Lung (tissue), 17 donors: ENCODE measurements at places on chromosomes 7 and 10. TPM values are rescaled to one million over a fixed set of nuclear protein-coding genes. Genes with fewer than 3 reads are reported as not detected.
A peak's percentile ranks its signal among the peaks of the same experiment; 100 is the strongest.

DNA sequence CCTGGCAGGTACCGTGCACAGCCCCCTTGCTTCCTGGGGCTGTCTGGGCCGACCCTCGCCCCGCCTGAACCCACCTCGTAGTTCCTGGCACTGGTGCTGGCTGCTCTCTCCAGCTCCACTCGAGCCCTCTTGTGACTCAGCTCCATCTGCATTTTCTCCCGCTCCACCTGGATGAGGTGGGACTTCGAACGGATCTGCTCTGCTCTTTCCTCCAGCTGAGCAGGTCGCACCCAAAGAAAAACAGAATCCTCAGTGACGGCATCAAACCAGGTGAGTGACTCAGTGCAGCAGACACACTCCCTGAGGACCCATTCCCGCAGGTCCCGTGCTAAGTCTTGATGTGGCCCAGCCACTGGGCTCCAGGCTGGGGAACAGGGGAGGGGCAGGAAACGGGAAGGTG lies 7.4 kb downstream of the MAD1L1 start:
- no peak for DNase-seq
- H3K4me1 ChIP-seq: no peaks in the 10 kb centered on the region
- no peaks in the 10 kb centered on the region for H3K36me3 ChIP-seq
- peak overlapping the region; percentile 75 for H3K27ac ChIP-seq
- no peaks in the 10 kb centered on the region for H3K27me3 ChIP-seq
- no peak overlapping the region for H3K4me3 ChIP-seq

- H3K36me3 ChIP-seq: no peaks in the 10 kb centered on the region
- H3K27ac ChIP-seq: peak overlapping the region; percentile 2
- no peaks in the 10 kb centered on the region for H3K4me1 ChIP-seq
- no peaks in the 10 kb centered on the region for H3K27me3 ChIP-seq
These were observed 62.2 kb upstream of the TARP start for GRCh38 chr7:38335492-38336147.

- no peak overlapping the region for H3K4me3 ChIP-seq
- peaks cover 8% of the 10 kb centered on the region for H3K4me1 ChIP-seq
- H3K36me3 ChIP-seq: no peaks in the 10 kb centered on the region
- no peak for DNase-seq
These were observed 38.7 kb upstream of the DLG5 start for GRCh38 chr10:77965294-77965693.

GRCh38 chr7:114657279-114657678 lies 242.7 kb downstream of the FOXP2 start:
- H3K4me3 ChIP-seq: no peak overlapping the region
- DNase-seq: no peak
- H3K4me1 ChIP-seq: peaks cover 14% of the 10 kb centered on the region
- H3K36me3 ChIP-seq: no peaks in the 10 kb centered on the region
- H3K27me3 ChIP-seq: no peaks in the 10 kb centered on the region

- no peaks in the 10 kb centered on the region for H3K27me3 ChIP-seq
- no peaks in the 10 kb centered on the region for H3K36me3 ChIP-seq
- no peak overlapping the region for H3K27ac ChIP-seq
These were observed 102.0 kb downstream of the STRA8 start for GRCh38 chr7:135335628-135336139.

DNA sequence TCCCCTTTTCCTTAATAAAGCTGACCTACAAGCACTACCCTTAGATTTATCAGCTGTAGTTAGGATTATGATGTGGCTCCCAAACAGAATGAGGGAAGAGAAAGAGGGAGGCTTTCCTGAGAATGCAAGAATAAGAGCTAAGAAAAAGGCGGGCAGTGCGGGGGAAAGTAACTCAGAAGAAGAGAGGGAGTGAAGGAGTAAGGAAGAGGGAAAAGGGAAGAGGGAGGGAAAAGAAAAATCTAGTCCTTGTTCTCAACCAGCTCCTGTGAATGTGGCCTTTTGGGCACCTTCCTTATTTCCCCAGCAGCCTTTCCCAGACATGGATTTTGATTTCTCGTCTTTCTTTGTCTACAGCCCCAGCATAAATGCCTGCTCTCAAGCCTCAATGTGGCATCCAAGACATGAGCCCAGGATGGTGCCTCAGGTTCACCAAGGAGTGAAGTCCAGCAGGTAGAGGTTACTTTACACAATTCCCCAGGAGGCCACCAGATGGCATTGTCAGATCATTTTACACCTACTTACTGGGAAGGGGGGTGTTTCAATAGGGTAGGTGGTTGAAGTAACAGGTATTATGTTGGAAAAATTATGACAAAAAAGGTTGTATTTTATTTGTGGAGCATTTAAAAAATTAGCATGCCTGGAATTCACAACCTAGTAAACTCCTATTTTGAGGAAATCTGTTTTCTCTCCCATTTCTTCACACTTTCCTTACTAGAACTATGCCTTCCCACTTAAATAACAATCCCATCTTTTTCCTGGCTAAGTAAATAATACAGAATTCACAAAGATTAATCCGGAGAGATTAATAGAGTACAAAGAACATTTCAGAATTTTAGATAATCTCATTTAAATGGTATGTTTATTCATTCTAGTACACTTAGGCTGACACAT lies 106.5 kb downstream of the HTR7 start:
- no peak overlapping the region for H3K4me3 ChIP-seq
- no peak overlapping the region for H3K27ac ChIP-seq
- H3K4me1 ChIP-seq: no peaks in the 10 kb centered on the region
- H3K36me3 ChIP-seq: no peaks in the 10 kb centered on the region
- DNase-seq: peak; percentile 21

- no peak overlapping the region for H3K4me3 ChIP-seq
- H3K36me3 ChIP-seq: no peaks in the 10 kb centered on the region
- no peak for DNase-seq
- no peaks in the 10 kb centered on the region for H3K27me3 ChIP-seq
- H3K27ac ChIP-seq: no peak overlapping the region
- H3K4me1 ChIP-seq: peaks cover 11% of the 10 kb centered on the region
These were observed 93.5 kb downstream of the WNT2 start for GRCh38 chr7:117229350-117229749.

DNA sequence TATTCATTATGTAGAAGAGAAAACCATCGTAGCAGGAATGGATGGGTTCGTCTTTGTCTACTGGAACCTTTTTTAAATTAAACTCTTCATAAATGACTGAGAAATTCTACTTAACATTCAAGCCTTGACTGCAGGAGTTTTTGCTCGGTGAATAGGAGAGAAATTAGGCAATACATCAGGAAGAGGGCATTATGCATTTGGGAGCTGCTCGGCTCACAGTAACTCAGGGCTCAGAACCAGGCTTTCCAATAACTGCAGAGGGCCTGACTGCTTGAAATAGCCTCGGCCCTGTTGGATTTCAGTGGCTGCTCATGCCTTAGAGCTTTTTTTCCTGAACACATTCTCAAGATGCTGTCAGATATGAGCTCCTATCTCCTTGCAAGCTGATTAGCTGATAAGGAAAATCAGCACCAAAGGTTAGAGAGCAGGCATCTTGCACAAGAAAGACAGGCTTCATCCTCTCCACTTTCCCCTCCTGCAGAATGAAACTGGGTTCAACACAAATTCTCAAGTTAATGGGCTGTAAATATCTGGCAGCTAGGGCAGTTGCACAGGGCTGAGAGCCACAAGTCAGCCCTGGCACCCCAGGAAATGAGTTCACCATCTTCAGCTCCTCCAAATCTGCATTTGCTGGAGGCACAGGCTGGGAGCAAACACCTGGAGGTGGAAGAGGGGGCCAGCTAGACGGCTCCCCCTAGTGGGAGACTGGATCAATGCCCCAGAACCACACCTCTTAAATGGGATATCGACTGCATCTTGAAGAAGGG lies 24.3 kb downstream of the TECTB start:
- no peaks in the 10 kb centered on the region for H3K36me3 ChIP-seq
- no peaks in the 10 kb centered on the region for H3K27me3 ChIP-seq
- no peak overlapping the region for H3K27ac ChIP-seq
- no peaks in the 10 kb centered on the region for H3K4me1 ChIP-seq
- peak; percentile 32 for DNase-seq

DNA sequence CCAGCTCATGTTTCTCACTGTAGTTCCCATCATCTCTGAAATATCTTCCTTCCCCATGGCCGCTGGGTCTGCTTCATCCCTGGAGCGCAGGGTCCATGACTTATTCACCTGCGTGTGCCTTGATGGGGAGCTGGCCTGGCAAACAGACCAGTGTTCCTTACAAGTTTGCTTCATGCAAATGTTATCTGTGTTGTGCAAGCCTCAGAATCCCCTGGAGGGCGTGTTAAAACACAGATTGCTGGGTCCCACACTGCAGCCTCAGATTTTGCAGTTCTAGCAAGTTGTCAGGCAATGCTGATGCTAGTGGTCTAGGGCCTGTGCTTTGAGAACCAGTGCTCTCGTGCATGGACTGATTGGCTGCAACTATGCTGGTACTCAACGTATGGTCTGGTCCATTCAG lies 7.2 kb upstream of the DMBT1 start:
- no peak overlapping the region for H3K27ac ChIP-seq
- no peaks in the 10 kb centered on the region for H3K27me3 ChIP-seq
- no peaks in the 10 kb centered on the region for H3K4me1 ChIP-seq
- no peak overlapping the region for H3K4me3 ChIP-seq
- no peaks in the 10 kb centered on the region for H3K36me3 ChIP-seq

DNA sequence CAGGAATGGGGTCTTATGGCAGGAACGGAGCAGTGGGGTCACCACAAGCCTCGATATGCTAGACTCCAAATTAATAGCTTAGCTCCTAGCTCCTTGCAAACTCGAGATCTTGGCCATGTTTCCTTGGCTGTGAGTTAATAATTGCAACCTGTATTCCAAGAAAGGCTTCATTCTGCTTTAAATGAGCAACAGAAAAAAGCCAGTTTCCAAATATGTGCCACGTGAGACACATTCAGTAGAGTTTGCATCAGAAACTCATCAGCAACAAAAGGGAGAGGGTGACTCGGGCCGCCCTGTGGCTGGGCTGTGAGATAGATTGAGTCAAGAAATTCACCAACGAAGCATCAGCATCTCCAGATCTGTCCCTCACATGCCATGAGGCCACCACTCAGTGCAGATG lies 112.0 kb downstream of the NPTX2 start:
- H3K27ac ChIP-seq: no peak overlapping the region
- no peaks in the 10 kb centered on the region for H3K27me3 ChIP-seq
- DNase-seq: no peak

- no peaks in the 10 kb centered on the region for H3K4me1 ChIP-seq
- H3K27ac ChIP-seq: no peak overlapping the region
- no peaks in the 10 kb centered on the region for H3K36me3 ChIP-seq
- H3K27me3 ChIP-seq: no peaks in the 10 kb centered on the region
These were observed 8.8 kb upstream of the NOD1 start for GRCh38 chr7:30487371-30487770.

DNA sequence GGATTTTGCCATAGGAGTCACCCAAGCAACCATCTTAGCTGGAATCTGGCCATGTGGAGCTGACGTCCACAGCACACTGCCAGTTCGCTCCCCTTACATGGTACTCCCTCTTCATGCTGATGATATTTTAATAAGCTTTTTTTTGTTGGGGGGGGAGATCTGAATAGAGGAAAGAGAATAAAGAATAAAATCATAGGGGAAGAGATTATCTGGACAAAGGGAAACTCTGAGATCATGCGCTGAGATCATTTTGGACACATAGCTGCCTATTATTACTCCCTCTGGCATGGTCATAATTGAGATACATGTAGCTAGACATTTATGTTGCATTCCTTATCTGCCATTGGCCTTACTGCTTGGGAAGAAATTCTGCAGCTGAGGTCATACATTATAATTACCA lies 282.7 kb downstream of the HTR7 start:
- H3K36me3 ChIP-seq: no peaks in the 10 kb centered on the region
- H3K27me3 ChIP-seq: no peaks in the 10 kb centered on the region
- H3K27ac ChIP-seq: no peak overlapping the region
- H3K4me3 ChIP-seq: no peak overlapping the region

GRCh38 chr7:95396136-95397032 lies at the start of gene PON3:
Gene PON3, minus strand, starts transcription at chr7:95396375. Its CDS starts 25 bp downstream, at chr7:95396350.
- DNase-seq: peak; percentile 45
- peak within 1 kb of the TSS; percentile 54 for H3K4me3 ChIP-seq
- peaks cover 2% of the 10 kb centered on the region for H3K27me3 ChIP-seq
- H3K36me3 ChIP-seq: no peaks in the 10 kb centered on the region

GRCh38 chr10:84333864-84334451 lies 5.6 kb downstream of the CCSER2 start:
- H3K36me3 ChIP-seq: no peaks in the 10 kb centered on the region
- H3K4me1 ChIP-seq: peaks cover 36% of the 10 kb centered on the region
- no peaks in the 10 kb centered on the region for H3K27me3 ChIP-seq

GRCh38 chr7:157339777-157340677 lies 3.2 kb downstream of the DNAJB6 start:
- H3K27me3 ChIP-seq: no peaks in the 10 kb centered on the region
- no peaks in the 10 kb centered on the region for H3K36me3 ChIP-seq
- H3K4me1 ChIP-seq: peaks cover 5% of the 10 kb centered on the region
- H3K27ac ChIP-seq: no peak overlapping the region
- DNase-seq: peak; percentile 81
- no peak overlapping the region for H3K4me3 ChIP-seq

DNA sequence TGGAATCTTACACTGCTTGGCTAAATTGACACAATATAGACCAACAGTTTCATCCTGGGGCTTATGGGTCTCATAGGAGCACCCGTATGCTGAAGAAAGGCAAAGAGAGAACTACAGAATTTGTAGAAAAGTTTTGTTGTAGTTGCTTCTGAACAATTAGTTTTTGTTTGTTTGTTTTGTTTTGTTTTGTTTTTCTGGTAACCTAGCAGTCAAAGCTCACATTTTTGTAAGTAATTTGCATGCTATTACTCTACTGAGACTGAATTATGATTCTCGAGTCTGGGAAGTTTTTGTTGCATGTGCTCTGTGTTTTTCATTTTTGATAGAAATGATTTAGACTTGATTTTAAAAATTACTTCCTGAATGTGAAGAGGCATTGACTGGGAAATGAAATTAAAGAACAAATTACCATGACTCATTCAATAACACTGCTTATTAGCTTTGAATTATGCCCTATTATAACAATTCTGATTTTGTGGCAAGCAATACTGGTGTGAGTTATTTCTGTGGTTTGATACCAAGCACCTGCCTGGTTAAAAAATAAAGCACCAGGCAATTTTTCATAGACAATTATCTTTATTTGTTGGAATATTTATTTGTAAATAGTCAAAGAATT lies 438 bp downstream of the LSMEM1 start:
- no peaks in the 10 kb centered on the region for H3K27me3 ChIP-seq
- no peak for DNase-seq
- no peak overlapping the region for H3K4me3 ChIP-seq
- H3K4me1 ChIP-seq: peaks cover 4% of the 10 kb centered on the region

DNA sequence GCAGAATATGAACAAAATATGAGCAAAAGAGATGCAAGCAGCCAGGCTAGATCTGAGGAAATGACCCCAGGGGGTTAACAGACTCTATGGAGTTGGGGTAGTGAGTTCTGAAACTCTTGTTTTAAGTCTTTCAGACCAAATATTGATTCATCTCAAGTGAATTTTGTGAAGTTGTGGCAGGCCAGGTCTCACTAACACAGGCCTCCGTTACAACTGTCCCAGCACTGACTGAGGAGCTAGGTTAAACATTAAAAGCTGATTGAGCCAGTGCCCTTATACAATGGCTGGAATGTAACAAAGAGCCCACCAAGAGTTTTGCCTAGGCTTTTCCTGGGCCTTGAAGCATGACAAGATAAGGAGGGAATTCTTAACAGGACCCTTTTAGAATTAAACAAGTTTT lies 192.3 kb upstream of the STK17A start:
- no peaks in the 10 kb centered on the region for H3K4me1 ChIP-seq
- no peak overlapping the region for H3K27ac ChIP-seq
- H3K36me3 ChIP-seq: no peaks in the 10 kb centered on the region
- H3K27me3 ChIP-seq: no peaks in the 10 kb centered on the region

Gene PRPS1L1
- total RNA-seq: not detected

Gene ANKRD2
- 3.1 TPM for total RNA-seq

Gene CLDN12
- 40.2 TPM for total RNA-seq

Gene PPP1R9A
- 25.1 TPM for total RNA-seq

Gene ZNF804B
- total RNA-seq: not detected

Gene UCN3
- total RNA-seq: 0.77 TPM

Gene LRRTM3
- 0.68 TPM for total RNA-seq

Gene SPDYE1
- 0.09 TPM for total RNA-seq

Gene ARHGEF5
- total RNA-seq: 27.1 TPM

Gene CUTC
- total RNA-seq: 20.2 TPM

Gene INMT
- 200 TPM for total RNA-seq

Gene LARP4B
- 108 TPM for total RNA-seq

Gene SPDYE2
- total RNA-seq: 0.23 TPM
